SJSA1 (cell line): ENCODE measurements at places on chromosomes 4 and X. TPM values are rescaled to one million over a fixed set of nuclear protein-coding genes. Genes with fewer than 3 reads are reported as not detected.
A peak's percentile ranks its signal among the peaks of the same experiment; 100 is the strongest.

BEX1 gene
- total RNA-seq: not detected in 2 replicates

- DNase-seq: no peak
Measured at GRCh38 chrX:41090568-41091238, 5.5 kb downstream of the USP9X start.

- DNase-seq: no peak
Measured at GRCh38 chrX:86215260-86215659, 67.0 kb downstream of the DACH2 start.

DNA sequence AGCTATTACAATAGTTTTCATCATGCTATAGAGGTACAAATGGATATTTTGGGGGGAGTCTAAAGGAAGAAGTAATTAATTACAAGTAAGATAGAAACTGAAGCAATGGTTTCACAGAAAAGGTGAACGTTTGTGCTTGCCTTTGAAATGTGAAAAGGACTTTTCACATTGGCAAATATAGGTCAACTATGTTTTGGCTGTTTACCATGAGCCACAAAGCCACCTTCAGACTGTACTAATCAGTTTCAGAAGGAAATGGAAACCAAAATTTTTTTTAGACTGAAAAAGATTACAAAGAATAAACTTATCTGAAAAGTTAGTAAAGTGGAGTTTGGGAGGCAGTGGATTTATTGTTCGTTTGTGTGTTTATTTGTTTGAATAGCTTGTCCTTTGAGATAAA, 32.1 kb downstream of the SYTL5 start:
- DNase-seq: no peak

DNA sequence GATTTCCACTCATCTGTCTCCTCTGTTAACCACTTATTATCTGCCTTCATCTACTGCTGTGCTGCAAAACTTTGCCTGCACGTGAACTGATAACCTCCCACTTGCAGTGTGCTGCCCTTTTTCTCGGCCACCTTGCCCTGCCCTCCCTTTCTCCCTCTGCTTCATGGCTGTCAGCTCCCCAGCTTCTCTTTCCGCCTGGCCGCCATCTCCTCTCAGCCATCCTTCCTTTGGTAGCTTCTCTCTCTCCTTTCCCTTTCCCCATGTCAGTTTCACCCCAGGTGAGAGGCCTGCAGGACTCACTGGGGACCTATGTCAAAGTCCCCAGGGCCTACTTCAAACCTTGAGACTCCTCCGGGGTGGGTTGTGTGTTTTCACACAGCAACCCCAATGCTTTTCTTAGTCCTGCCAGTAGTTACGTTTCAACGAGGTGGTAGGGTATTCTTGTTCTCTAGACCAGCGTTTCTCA, 6.6 kb downstream of the MSL3 start:
- DNase-seq: no peak

- no peak for DNase-seq
Measured at GRCh38 chr4:109207061-109207460, 95.4 kb downstream of the COL25A1 start.

- no peak for DNase-seq
Measured at GRCh38 chrX:11460347-11460746, 167.1 kb downstream of the AMELX start.

DNA sequence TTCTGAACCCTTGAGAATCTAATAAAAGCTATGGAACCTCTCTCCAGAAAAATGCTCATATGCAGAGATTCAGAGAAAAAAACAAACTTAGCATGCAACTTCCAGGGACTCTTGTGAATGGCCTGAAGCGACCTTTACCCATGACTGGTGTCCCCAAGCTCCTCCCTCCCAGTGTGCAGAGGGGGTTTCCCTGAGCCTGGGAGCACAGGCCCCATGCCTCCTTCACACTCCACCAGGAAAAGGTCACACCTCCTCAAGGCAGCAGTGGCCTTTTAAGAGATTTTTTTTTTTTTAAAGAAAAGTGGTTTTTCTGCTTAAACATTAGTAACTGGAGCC, 13.3 kb upstream of the UBA6 start:
- peak; percentile 78 for DNase-seq
